Eye (tissue), 1 donor: ENCODE measurements at places on chromosomes 13 and 19.

DNA sequence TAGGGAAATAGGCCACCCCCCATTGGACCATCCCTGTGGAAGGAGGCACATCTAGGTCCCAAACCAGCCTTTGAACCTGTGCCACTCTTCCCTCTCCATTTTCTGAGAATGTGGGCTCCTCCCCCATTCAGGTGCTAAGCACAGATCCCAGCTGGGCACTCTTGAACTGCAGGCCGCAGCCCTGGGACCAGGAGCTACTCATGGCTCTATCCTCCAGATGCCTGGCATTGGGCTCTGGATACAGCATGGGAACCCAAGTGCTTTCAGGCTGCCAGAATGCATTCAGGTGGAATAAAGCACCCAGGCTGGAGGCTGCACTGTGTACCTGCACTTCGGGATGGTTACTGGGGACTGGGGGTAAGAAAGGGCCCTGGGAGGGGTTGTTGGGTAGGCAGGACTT is 1372.3 kb upstream of the SPRY2 start:
- no peak for DNase-seq

- DNase-seq, result no peak
These were observed 206.5 kb downstream of the ENOX1 start for GRCh38 chr13:43580280-43580679.

- peak; percentile 54 for DNase-seq
These were observed 278.0 kb downstream of the DACH1 start for GRCh38 chr13:71589032-71589431.

DNA sequence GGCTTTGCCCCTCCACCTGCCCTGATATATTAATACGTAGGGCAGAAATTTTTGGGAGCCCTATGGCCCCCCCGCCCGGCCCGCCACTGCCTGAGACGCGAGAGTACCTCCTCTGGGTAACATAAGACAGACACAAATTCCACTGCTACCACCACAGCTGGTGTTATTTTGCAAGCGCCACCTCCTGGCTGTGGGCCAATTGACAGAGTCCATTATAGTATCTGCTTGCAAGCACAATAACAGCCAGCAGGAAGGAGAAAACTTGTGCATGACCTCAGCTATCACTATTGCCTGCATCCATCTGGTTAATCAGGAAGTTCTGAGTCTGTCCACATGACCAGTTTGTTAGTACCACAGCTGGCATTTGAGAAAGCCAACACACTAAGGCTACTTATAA is 25.3 kb upstream of the OR10H2 start:
- peak; percentile 67 for DNase-seq

DNA sequence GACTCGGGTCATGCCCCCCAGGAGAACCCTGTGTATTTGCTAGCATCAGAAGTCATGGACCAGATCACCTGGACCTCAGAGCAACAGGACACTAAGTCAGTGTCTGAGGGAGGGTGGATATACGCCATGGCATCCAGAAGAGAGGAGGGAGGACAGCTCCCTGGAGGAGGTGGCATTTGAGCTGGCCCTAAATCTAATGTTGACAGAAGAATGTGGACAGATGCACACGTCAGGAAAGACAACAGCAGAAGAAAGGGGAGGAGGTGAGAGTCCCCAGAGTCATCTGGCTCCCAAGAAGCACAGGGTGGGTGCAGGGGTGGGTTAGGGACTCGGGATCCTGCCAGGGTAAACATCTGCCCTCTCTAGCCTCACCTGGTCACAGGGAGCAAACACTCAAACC is 24.5 kb upstream of the CCNE1 start:
- DNase-seq, result no peak

GRCh38 chr13:23889615-23890607 is 711 bp upstream of the MIPEP start:
- DNase-seq, result peak; percentile 68

GRCh38 chr13:96993634-96994016 is 651 bp downstream of the OXGR1 start:
- DNase-seq, result peak; percentile 62

DNA sequence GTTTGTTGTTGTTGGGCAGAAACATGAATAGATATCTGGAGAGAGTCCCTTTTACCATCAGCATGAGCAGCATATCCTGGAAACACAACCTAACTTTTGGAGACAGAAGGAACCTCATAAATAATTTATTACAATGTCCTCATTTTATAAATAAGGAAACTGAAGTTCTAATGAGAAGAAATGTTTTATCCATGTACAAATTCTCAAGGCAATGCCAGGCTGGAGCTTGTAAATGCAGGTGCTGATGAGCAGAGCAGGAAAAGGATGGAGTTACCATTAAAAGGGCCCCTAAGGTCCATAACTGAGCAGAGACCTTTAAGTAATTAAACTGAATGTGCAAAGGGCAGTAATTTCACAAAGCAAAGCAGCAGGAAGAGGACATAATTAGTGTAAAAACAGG is 17.3 kb downstream of the LCP1 start:
- DNase-seq, result no peak

DNA sequence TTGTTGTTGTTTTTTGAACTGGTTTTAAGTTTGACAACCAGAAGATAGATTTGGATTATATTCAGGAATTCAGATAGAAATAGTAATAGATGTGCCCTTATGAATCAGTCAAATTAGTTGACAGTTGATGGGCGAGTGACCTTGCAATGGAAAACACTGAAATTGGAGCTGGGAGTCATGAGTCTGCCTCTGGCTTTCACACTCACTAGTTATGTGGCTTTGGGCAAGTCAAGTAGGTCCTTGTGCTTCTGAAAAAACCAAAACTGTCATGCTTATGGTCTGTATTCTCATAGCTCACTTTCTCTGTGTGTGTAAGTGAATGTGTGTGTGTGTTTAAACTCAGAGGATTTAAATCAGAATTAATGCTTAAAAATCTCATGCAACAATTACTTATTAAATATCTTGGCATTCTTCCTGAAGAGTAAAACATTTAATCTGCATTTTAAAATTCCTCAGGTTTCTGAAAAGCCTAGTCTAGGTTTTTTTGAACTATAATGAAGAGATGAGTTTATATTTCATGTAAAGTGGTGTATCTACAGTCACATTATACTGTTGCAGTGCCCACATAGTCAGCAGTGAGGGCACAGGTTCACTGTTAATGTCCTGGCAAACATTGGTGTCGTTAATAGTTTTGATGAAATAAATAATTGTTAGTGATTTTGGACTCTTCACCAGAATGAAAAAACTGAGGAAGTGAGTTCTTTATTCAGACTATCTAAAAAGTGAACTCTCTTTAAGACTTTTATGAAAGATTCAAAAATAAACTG is 32.5 kb downstream of the UCHL3 start:
- DNase-seq, result no peak

DNA sequence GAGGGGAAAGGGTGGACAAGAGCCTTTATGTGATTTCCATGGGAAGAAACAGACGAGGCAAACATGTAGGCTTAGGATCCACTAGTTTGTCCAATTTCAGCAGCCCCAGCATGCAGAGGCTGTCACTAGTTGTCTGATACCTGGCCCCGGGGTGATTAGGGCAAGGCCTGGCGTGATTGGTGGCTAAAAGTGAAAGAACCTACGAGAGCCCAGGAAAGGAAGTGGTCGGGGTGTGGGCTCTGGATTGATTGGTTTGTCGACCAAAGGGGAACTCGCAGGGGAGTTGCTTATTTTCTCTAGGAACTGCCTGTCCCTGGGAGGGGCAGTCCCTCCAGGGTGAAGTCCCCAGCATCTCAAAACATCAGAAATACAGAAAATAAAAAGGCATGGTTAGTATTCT is 64.2 kb upstream of the UQCRFS1 start:
- no peak for DNase-seq

DNA sequence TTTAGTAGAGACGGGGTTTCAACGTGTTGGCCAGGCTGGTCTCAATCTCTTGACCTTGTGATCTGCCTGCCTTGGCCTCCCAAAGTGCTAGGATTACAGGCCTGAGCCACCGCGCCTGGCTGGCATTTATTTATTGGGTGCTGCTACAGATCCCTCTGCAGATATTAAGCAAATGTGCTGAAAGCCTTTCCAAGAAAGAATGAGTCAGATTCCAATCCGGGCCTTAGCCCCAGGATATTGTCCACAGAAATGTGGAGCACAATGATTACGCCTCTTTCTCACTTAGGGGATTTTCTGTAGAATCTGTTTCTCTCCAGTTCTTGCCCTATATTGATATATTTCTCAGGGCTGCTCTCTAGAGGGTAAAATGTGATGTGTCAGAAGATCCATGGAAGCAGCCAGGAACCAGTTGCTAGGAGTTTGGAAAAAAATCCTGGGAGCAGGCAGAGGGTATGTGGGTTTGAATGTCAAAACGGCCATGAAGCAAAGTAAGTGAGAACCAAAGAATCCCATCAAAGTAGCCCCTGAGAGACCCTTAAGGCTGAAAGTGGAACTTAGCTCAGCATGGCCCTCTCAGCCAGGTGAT is 24.8 kb upstream of the IGFL4 start:
- no peak for DNase-seq
